ENCODE measurements at places on chromosomes 6 and 20.

GRCh38 chr6:123171341-123172115 lies 175.5 kb downstream of the CLVS2 start:
- no peak for DNase-seq

DNA sequence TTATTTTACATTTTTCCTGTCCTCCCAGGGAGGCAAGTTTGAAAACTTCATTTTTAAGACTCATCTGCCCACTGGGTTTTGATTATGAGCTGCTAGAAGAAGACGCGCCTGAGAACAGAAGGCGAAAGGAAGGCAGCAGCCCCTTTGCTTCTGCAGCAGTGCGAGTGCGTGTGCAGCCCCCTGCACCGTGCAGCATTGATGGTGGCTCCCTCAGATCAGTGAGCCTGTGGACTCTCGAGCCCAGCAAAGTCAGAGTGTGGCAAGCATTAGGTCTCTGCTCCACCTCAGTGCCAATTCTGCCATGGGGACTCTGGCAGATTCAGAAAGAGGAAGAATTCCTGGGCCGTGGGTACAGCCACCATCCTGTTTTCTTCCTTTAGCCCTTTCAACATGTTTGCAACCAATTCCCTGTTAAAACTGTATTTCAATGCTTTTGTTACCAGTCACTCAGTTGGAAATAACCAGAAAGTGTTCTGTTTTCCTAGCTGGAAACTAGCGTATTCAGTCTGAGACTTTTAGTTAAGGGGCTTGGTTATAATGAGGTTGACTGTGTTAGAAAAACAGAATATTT lies 134.8 kb upstream of the OGFRL1 start:
- DNase-seq: no peak

- DNase-seq: no peak
These were observed 138.9 kb downstream of the TENT5A start for GRCh38 chr6:81613606-81614005.

- DNase-seq: no peak
These were observed 8.7 kb upstream of the CCR6 start for GRCh38 chr6:167113935-167114910.

- DNase-seq: no peak
These were observed 4.6 kb downstream of the BRPF3 start for GRCh38 chr6:36200998-36201596.

- no peak for DNase-seq
These were observed 75.9 kb upstream of the SPACA1 start for GRCh38 chr6:87971605-87972262.

- no peak for DNase-seq
These were observed 62.0 kb upstream of the CD83 start for GRCh38 chr6:14055541-14055940.

DNA sequence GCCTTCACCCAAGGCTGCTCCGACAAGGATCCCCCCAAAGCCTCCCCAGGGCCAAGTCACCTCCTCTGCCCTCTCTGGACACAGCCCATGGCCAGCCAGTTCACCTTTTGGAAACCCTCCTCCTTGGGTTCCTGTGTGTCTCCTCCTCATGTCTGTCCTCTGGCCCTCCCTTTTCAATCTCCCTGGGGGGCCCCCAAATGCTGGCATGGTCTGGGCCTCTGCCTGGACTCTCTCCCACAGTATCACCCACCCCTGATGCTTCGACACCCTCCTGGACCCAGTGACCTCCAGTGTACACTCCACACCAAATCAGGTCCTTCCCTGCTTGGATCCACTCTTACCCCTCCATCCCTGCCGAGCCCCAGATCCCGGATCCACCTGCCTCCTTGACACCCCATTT lies 46.7 kb upstream of the NNAT start:
- no peak for DNase-seq

GRCh38 chr6:25635886-25636317 lies 16.1 kb upstream of the SCGN start:
- DNase-seq: no peak

GRCh38 chr6:20746024-20746423 lies 211.8 kb downstream of the CDKAL1 start:
- DNase-seq: no peak
